ENCODE measurements at places on chromosomes 7 and 10.

DNA sequence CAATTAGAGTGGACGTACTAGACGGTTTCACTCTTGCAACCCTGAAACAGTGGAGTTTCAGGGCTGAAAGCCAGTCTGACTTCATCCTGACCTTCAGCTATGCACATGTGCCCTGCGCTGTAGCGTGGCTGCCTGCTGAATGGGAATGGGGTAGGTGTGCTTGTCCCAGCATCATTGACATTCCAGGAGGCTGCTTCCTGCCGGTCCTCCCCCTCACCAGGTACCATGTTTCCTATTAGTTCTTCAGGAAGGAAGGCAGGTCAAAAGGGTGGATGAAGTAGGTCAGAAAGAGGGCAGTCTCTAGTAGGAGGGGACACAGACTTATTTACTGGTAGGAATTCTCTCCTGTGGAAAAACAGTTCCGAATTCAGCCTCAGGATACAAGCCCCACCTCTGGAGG lies 551.8 kb upstream of the GALNT17 start:
- DNase-seq, result no peak

GRCh38 chr10:74047304-74047703 lies 49.4 kb downstream of the VCL start:
- DNase-seq, result no peak

GRCh38 chr7:131124867-131125266 lies 202.8 kb upstream of the MKLN1 start:
- no peak for DNase-seq

DNA sequence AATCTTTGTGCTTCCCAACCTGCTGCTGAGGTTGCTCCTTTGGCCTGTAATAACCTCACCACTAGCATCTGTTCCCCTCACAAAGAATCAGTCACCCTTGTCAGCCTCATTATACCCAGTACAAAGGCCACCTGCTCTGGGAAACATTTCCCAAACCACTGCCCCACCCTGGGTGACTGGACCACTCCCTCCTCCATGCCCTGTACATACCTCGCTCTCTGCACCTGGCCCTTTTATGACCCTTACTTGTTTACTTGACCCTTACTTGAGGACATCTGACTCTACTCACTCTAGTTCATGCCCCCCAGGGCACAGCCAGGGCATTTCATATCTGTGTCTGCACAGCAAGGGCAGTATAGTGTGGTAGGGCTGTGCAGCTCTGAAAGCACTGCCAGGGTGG lies 21.4 kb upstream of the AOC1 start:
- no peak for DNase-seq

DNA sequence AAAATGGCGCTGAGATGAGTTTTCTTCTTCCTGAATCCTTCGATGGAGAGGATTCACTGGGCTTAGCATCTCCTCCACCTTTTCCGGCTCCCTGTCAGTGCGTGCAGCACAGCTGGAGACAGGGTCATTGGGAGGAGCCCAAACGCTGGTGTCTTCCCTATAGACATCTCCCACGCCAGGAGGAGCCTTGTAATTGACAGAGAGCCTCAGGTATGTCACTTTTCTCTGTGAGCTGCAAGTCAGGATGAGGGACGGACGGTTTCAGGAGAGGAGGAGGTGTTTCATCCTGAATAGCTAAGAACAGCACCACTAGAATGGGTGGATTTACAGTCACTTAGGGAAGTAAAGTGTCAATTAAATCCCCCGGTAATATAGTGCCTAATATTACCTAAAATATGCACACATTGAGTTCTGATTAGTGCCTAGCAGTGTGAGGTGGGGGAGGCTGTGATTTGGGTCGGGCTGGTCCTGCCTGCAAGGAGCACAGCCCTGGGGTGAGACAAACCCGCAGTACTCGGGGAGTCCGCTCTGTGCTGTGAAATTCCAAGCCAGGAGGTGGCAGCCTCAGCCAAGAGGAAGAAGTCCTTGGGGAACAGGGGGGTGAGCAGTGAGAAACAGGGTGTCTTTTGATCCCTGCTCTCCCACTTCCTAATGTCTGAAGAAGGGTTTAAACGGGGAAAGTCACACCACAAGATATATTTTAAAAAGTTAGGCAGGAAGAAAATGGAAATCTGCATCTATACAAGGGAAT lies 28.2 kb downstream of the IL15RA start:
- DNase-seq, result no peak

DNA sequence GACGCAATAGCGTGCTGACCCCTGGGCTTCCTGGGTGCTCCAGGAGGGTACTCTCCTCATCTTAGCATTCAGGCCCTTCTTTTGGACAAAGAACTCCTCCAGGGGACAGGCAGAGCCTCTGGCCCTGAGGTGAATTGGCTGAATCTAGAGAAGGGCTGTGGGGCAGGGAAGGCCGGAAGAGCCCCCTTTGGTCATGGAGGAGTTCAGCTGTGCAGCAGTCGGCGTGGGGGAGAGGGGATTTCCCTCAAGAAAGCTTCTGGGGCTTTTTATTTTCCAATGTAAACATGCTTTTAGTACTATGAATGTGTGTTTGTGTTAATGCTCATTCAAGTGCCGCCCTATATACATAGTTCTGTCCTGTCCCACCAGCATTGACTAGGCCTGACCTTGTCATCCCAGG lies 38.8 kb downstream of the FIGNL1 start:
- DNase-seq, result no peak

- DNase-seq, result no peak
These were observed 167.4 kb downstream of the SKAP2 start for GRCh38 chr7:26696978-26697377.

DNA sequence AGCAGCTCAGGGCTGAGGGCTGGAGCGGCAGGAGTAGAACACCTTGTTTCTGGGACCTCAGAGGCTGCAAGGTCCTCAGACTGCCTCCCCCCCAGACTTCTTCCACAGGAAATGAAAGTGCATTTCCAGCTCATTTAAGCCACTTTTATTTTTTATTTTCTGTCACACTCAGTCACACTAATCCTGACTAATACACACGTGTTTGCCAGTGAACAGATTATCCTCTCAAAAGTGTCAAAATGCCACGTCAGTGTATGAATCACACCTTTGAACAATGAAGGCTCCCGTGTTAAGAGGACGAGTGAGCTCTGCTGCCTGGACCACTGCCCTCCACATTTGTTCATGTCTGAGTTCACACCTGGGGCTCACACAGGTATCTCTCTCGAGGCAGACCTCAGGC lies 488.5 kb downstream of the DNAJB6 start:
- DNase-seq, result no peak

DNA sequence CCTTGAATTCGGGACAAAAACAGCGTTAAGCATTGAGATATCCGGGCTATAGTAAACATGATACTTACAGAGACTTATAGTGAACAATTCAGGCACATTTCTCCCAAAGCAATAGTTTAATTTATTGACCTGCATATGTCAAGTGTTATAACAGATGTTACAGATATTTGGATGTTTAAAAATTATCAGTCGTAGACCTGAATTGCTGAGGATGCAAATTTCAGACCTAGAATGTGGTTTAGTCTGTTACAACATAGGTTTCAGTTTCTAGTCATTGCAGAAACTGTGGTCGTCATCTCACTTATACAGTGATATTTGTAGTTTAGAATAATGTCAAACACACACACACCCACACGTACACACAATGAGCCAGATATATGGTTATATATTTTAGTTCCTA lies 85.2 kb downstream of the VTI1A start:
- no peak for DNase-seq

DNA sequence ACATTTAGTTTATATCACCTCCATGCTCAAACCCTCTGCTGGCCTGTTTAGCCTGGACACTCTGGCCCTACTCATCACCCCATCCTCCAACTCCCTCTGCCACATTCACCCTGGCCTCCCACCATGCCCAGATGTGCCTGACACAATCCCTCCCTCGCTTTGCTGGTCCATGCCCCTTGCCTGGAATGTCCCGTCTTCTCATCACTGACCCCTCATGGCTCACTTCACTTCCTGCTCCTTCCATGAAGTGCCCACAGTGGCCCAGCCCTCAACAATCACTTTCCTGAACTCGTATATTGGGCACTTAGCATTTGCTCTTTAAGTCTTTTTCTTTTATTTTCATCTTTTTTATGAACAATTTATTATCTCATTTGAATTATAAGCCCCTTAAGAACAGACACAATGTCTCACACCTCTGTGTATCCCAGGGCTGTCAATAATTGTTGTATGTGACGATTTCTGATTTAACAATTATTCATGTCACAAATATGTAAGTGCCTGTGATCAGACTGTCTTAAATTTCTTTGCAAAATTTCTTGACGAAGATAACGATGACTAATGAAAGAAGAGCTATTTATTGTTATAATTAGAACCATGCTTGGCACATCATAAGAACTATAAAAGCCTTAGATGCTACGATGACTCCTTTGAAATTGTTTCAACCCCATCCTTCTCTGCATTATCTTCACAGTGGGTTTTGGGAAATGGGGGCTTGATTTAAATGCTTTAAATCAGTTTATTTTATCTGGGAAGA lies 209.9 kb upstream of the YAE1 start:
- no peak for DNase-seq

DNA sequence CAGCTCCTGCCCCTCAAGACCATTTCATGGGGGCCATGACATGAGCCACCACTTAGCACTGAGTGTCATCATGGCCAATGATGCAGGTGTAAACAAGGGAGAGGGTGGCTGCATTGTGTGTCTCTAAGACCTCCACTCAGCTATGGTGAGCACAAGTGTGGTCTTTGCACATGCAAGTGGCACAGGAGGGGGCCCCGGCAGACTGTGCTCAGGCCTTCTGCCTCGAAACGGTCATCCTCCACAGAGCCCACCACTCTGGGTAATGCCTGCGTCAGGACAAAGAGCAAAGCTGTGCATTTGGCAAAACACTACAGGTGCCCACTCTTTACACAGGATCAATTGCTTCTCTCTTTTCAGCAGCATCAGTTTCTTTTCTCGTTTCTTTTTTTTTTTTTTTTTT lies 125.5 kb downstream of the SH3PXD2A start:
- DNase-seq, result no peak

GRCh38 chr10:5518143-5518542 lies 6.6 kb upstream of the CALML3 start:
- DNase-seq, result no peak

DNA sequence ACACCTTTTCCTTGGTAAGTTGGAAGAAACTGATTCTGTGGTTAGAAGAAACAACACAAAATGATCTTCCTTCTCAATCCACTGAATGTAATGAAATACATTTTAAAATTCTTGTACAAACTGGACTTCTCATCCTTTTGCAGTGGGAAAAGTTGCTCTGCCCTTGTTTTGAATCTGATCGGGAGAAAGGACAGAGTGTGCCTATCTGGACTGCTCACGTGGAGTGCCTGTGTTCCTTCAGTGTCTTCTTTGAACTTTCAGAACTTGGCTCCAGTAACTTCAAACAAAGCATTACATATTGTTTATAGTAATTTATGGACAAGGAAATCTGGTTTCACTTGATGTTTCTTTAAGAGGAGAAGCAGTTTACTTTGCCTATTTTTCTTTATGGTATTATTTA lies 17.1 kb downstream of the SLC26A3 start:
- no peak for DNase-seq

DNA sequence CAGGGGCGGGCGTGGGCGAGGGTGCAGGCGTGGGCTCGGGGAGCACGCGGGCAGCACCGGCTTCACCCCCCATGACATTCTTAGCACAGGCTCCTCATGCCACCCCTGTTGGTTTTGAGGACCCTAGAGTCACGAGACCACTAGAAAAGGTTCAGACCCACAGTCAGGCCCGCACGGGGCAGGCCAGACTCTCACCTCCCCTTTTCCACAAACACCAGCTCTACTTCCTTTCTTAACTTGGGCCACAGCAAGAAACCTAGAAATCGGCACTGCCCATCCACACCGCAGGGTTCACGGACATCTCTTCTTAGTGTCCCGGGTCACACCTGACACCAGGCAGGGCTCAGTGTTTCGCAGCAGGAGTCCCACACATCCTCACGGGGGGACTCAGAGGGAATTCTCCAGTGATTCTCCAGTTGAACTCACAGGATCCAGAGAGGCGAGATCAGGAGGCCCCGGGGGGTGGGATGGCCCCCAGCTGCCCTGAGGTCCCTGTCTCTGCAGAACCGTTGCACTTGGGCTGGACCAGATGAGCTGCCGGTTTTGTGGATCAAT lies 52.0 kb downstream of the JAKMIP3 start:
- no peak for DNase-seq

DNA sequence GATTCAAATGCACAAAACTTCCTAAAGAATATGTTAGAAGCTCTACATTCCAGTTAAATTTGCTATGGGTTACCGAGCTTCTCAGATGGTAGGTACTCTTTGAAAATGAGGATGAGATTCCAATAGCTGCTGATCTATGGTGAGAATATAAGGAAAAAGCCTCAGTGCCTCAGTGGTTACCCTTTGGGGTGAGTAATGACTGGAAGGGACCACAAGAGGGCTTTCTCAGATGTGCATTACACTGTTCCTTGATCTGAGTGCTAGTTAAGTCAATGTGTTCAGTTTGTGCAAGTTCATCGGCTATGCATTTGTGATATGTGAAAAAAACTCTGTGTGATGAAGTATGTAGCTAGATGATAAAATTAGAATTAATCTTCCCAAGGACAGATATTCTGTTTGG lies 3.5 kb downstream of the NRCAM start:
- DNase-seq, result no peak

DNA sequence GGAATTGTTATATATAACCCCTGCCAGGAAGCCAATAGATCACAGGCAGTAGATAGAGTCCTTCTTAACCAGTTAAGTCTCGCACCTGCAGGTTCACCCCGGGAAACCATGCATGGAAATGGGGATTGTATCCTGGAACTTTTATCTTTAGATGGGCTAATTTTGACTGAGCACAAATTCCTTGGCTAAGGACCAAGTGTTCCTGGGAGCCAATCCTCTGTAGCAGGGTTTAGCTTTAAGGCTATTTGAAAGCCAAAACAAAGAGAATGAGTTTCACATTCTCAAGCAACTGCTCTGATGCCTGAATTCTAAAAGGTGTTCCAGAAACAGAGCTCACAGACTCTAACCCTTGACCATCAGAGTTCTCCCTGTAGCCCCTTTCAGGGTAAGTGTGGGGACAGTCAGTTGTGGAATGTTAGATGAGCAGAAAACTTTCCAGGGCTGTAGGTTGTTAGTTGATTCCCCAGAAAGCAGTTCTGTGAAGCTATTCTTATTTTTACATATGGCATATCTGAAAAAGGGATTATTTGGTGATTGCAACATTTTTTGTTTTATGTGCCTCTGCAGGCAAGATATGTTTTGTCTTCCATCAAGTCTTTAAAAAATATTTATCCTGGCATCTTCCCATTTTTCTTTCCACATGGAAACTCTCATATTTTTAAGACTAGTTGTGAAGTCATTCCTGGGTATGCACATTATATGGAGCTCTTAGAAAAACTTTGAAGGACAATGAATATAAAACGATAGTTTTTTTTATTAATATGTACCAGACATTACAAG lies 16.2 kb upstream of the NPVF start:
- no peak for DNase-seq
